C1 segment of cervical spinal cord (tissue), 14 donors: ENCODE measurements at places on chromosomes 1 and 21.

DNA sequence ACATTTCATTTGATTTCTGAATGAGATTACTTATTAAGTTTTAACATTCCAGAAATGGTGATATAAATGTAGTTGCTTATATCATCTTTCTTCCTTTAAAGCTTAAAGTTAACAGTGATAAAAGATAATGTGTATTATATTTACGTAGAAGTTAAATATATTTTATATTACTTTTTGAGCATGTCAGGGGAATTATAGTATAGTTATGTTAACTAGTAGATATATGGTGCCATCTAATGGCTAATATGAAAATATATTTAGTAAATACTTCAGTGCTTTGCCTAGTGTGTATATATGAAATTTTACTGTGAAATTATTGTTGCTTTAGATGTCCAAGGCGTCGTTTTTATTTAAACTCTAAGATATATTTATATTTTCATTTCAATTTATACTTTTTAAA is 51.5 kb downstream of the SYT14 start:
- no peak for DNase-seq

GRCh38 chr1:159889202-159889601 is 10.8 kb downstream of the CFAP45 start:
- DNase-seq: no peak

DNA sequence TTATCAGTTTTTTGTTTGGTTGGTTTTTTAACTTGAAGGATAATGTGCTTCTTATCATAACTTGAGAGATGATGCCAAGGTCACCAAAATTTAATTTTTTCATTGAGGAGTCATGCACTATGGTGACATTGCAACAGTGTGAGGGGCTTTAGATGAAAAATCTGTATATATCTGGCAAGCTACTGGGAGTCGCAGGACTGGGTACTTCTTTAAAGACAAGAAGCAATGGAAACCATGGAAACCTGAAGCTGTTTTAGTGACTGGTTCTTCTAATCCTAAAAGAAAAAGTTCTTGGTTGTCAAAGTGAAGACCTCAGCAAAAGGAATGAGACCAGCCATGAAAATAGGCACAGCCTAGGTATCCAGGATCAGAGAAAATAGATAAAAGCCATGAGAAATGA is 31.1 kb downstream of the ZC3H11B start:
- DNase-seq: no peak

DNA sequence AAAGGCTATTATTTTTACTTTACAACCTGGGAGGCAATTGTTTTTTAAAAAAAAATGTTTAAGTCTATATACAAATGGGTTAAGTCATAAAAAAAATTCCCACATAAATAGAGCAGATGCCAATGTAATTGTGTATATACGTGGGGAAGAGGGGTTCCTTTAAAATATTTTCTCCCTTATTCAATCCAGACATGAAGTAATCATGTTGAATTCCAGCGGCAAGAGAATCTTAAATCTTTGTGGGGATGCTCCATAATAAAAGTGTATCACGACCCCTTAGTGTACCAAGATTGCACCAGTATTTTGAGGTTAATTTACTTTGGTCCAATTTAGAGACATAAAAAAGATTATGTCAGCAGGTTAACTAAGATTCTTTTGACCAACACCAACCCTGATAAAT is 62.1 kb downstream of the ARID4B start:
- DNase-seq: no peak

DNA sequence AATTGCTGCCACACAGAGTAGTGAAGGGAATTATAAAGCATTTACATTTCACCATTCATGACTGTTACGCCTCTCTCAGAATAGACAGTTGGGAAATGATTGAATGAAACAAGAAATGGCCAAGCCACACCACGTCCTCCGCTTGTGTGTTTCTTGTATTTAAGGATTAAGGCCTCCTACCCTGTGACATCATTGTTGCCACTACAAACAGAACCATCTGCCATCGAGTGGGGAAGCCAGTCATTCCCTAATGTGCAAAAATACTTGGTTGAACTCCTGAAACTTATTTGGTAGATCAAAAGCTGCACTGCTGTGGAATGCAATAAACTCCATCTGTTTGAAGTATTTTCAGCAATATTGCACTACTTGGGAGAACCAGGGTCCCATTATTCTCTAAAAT is 99.0 kb upstream of the C1orf105 start:
- DNase-seq: no peak

DNA sequence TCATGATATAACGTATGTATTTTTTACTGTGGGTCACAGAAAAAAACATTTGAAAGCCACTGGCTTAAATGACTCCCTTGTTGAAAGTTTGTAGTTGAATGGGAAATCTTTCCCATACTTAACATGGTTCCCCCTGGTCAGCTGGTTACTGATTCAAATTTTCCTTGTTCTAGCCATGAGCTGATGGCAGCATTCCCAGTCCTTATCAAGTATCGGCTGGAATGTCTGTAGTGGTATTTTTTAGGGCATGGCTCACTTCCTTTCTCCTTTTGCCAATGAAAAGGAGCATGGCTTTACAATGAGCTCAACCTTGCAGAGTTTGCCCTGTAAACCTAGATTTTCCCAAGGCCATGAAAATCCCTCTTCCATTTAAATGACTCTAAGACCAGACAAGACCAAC is 55.7 kb downstream of the GIPC2 start:
- DNase-seq: no peak

- DNase-seq: no peak
Measured at GRCh38 chr1:67460676-67461500, 30.7 kb upstream of the SERBP1 start.

- no peak for DNase-seq
Measured at GRCh38 chr1:155130272-155131006, 2.8 kb downstream of the EFNA1 start.

GRCh38 chr1:234613128-234613875 is 3.3 kb upstream of the IRF2BP2 start:
- no peak for DNase-seq

DNA sequence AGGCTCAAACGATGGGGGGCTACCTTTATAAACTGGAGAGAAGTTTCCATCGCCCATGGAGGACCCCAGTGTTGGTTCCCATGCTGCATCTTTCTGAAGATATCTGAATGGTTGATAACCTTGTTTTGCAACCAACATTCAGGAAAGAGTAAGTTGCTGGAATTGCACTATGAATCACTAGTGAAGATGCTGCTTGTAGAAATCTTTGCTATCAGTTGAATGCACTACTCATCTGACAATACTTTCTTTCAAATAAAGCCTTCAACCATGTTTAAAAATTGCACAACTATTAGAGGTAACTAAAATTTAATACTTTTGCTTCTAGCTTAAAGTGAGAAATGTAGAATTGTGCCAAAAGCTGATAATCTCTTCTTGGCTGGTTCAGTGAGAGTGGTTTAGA is 86.8 kb upstream of the HIVEP3 start:
- no peak for DNase-seq

GRCh38 chr1:161899091-161899490 is 124.6 kb downstream of the OLFML2B start:
- DNase-seq: no peak

GRCh38 chr21:34771512-34772028 is 102.8 kb downstream of the CLIC6 start:
- DNase-seq: no peak

DNA sequence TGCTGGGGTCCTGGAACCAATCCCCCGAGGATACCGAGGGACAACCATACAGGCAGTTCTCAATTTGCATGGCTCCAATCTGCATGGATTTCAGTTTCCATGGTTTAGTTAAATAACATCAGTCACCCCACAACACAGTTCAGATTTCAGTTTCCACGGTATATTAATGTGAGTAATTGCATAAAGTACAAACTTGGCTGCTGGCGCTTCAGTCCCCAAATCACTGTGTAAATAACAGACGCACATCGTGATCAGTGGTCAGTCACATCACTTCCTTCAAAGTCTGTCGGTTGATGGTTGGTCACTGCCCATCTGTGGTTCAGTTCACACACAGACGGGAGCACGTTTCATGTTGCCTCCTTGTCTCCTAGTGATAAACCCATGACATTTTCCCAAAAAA is 66.4 kb upstream of the LPGAT1 start:
- DNase-seq: no peak

GRCh38 chr21:44552681-44553080 is 1.4 kb upstream of the KRTAP10-2 start:
- no peak for DNase-seq

GRCh38 chr1:58505286-58505685 is 41.2 kb downstream of the OMA1 start:
- no peak for DNase-seq

GRCh38 chr1:164588516-164589341 is 29.7 kb downstream of the PBX1 start:
- peak; percentile 40 for DNase-seq

DNA sequence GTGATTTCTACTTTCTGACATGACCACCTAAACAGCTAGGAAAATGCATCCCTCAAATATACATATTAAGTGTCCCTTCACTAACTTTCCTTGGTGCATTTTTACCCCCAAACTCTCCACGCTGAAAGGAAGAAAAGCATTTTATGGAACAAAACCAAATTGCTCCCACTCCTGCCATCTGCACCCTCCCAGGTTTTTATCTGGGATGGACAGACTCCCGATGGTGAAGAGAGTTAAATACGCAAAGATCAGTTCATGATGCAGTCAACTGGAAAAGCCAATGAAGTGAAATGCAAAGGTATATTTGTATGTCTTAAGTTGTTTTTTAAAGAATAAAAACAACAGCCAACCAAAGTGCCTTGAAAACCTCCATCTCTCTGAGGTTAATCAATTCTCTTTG is 2.7 kb downstream of the DSTYK start:
- no peak for DNase-seq
